Activated CD4-positive, CD25-positive, alpha-beta regulatory T cell (primary cell): ENCODE measurements at places on chromosomes 6 and 20.

- DNase-seq: no peak
These were observed 5.5 kb downstream of the FOXS1 start for GRCh38 chr20:31839782-31840487.

DNA sequence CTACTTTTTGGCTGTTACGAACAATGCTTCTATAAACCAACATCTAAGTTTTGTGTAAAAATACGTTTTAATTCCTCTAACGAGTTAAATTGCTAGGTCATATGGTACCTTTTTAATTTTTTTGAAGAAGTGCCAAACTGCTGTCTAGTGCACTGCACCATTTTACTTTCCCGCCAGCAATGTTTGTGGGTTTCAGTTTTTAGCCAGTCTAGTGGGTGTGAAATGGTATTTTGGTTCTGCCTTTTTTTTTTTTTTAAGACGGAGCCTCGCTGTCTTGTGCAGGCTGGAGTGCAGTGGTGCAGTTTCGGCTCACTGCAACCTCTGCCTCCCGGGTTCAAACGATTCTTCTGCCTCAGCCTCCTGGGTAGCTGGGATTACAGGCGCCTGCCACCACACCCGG is 34.1 kb upstream of the BAG2 start:
- DNase-seq: no peak

- no peak for DNase-seq
These were observed 187.5 kb downstream of the BACH2 start for GRCh38 chr6:90109141-90109540.

- no peak for DNase-seq
These were observed 64.9 kb downstream of the ME1 start for GRCh38 chr6:83365931-83366330.

DNA sequence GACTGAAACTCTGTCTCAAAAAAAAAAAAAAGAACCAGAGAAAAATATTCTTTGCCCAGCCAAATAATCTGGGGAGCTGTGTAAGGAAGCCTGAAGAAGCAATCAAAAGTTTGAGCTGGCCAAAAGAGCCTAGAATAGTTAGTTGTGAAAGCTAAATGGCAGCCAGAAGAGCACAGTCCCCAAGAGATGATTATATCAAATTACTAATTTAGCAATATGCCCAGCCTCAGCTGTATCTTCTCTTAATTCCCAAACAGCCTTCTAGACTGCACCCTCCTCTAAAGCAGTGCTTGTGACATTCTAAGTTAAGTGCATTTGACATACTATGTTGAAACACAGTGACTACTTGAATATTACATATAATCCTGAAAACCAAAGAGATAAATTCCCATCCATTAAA is 38.9 kb downstream of the CDK19 start:
- DNase-seq: no peak

DNA sequence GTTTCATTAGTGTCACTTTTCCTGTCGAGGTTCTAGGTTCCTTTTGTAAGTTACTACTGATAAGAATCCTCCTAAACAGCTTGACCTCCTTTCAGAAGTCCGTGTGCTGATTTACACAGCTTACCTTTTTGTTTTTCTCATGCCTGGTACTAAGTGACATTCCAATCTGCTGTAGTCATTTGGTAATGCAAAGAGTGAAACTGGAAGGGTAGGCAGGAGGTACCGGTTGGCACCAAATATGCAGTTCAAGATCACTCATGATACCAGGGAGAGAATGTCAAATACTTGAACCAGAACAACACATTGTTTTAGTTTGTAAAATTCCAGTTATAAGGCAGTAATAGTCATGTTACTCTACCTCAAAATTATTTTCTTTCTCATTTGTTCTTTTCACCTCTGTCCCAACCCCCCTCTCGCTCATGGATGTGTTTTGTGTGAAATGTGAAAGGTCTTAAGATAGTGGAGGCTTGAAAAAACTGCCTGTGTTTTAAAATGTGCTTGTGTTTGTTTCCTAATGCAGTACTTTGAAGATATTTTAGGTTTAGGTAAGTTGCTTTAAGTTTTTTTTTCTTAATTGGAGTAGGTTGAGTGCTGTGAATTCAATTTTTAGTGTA is 23.2 kb downstream of the AFDN start:
- DNase-seq: no peak

DNA sequence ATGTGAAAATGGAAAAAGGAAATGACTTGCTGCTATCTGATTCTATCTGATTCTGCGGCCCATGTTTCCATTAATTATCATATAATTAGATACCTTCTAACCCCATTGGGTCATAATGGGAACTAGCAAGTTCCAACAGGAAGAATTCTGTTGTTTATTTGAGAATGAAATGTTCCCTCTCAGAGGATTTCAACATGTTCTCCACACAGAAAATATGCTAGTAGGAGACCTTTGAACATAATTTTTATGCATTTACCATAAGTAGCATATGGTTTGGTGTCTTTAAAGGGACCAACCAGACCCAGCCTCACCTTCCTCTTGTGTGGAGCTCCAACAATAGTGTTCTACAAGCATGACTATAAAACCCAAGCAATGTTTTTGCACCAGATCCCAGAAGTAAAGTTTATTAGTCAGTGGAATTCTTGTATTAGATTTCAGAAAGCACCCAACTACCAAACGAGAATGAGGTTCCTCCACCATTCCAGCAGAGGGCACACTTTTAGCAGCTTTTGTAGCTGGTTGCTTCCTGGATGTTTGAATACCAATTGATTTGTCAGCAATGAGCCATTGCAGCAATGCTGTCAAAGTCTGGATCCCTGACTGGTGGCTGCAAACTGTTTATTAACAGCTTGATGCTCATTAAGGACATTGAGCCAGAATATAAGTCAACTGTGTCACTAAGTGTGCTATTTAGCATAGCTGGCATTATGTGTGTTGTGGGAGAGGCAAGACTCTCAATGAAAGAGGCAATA is 143.6 kb upstream of the GJE1 start:
- DNase-seq: no peak
